Karpas-422 (cell line): ENCODE measurements at places on chromosomes 4 and X.

DNA sequence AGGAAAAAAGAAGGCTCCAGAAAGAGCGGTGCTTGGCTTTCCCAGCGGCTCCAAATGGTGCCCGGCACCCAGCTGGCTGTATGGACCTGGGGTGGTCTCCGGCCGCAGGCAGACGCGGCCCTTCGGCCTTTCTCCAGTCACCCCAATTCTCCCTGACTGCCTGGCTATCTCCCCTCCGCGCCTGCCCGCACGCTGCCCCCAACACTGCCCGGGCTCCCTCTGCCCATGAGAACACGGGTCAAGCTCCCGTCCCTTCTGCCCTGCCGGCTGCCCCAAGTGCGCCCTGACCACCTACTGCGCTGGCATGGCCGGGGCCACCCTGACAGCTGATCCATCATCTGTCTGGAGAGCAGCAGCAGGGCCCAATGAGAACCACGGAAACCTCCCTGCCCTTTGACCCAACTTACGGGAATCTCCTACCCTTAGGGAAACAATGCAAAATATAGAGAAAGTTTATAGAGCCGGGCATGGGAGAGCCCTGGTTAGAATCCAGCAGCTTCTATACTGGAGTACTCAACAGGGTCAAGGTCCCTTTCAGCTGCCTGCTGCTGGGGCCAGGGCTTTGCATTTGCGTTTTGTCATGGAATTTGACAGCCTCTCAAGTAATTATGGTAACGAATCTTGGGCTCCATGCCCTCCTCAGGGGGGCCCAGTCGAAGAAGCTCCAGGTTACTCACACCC is 1.2 kb upstream of the FAM3A start:
- DNase-seq, result no peak

DNA sequence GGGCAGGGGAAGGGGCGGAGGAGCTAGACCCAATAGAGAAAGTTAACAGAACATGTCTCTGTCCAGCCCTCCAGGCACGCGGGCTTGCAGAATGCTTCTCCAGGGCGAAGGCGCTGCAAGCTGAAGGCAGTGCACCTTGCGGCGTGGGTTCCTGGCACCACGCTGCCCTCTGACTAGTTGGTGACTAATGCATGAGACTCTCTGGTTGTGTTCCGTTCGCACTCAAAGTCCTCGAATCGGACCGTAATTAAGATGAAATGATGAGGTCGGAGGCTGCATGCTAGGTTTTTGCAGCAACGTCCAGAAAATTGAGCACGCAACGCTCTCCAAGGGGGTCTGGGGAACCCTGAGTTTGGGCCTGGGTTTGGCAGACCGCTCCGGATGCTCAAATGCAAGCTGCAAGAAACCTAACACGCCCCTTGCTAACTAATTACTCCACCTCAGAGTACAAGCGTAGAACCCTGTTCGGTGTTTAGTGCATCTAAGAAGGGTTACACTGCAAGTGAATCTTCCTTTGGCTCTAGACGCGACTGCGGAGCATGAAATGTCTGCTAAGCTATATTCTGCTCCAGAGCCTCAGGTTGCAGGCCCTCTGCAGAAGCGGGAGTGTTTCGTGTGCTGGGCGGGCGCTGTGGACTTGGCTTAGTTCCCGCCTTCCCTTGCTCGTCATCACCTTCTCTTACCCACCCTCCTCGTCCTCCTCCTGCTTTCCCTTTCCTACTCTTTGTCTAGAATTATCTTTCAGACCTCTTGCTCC is 57.1 kb upstream of the NKAP start:
- DNase-seq, result no peak

GRCh38 chr4:70203601-70204000 is 8.1 kb downstream of the ODAM start:
- no peak for DNase-seq

DNA sequence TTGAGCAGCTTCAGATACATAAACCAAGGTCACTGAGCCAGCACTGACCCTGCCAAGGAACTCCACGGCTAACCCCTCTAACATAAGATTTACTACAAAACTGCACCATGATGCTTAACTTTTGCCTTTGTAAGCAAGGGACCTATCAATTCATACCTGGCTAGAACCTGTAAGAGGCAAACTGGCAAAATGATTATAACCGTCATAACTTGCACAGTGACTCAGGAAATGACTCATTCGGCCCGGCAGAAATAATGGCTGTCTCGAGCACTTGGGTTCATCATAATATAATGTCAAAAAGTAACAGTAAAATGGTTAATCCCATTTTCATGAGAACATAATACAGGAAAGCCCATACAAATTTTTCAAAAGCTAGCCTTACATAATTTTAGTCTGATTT is 17.2 kb downstream of the RASGEF1B start:
- no peak for DNase-seq

- no peak for DNase-seq
Observed at GRCh38 chr4:99100876-99101275, 12.3 kb upstream of the ADH5 start.

GRCh38 chr4:184444215-184444952 is 30.0 kb downstream of the IRF2 start:
- DNase-seq, result no peak

DNA sequence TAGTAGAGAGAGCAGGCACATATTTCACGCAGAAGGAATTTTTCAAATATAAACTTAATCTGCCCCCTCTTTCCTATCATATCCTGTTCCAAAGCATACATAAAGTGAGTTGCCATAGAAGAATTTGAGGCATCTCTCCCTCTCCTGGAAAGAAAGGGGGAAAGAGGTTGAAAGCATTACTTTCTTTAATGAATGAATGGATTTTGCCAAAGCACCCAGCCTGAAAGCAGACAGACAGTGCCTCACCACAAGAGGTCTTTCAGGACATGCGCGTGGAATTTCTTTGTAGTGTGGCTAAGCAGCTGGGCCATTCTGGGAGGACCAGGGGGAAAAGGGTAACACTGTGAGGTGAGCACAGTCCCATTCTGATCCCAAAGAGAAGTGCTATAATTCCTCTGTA is 651.4 kb downstream of the IQCM start:
- DNase-seq, result no peak

DNA sequence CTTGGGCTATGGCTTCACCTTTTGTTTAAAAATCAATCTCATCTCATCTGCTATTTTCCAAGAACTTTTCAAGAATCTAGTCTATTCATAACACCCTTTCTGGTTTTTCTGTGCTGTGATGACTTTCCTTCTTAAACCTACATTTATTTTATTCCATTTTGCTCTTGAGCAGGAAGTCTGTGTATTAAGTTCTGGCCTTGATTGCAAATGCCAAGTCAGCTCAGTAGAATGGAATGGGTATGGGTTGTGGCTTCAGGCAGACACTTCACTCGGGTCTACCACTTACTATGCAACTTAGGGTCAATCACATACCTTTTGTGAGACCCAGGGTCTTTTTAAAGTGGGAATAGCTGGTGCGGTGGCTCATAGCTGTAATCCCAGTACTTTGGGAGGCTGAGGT is 522.3 kb downstream of the TRIML1 start:
- no peak for DNase-seq

DNA sequence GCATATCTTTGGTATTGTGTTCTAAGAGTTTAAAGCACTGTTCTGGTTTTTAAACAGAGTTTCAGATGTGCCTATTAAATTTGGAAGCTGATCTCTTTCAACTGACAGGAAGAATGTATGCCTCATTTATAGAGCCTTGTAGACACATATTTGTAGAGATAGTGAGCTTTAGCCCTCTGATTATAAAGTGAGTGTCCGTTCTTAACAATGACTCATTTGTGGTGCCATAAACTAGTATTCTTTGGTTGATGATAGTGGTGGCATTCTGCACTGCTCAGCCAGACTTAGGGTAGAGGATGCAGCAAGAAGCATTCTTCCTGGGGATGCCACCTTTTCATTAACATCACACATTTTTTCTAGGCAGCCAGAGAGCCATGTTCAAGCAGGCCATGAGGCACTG is 121.7 kb downstream of the TLL1 start:
- DNase-seq, result no peak

- no peak for DNase-seq
Observed at GRCh38 chr4:33193109-33193508, 2472.9 kb downstream of the PCDH7 start.

GRCh38 chrX:101685923-101686322 is 26.3 kb upstream of the ARMCX2 start:
- DNase-seq, result no peak

DNA sequence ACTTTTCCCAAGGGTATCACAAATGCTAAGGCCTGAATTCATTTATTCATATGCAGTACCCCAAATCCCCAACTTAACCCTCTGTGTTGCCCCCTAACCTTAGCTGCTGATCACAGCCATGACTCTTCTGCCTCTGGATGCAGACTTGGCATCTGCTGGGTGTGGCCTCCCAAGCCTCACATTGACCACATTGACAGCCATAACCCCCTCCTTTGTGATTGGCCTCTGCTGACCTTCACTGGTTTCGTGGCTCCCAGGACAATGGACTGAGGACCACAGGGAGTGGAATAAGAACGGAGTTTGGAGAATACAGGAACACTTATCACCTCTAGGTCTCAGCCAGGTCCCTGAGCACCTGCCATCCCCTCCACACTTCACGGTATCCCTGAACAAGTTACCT is 123.6 kb upstream of the CPEB2 start:
- DNase-seq, result no peak

GRCh38 chrX:36407836-36408235 is 488.3 kb downstream of the CFAP47 start:
- DNase-seq, result no peak

- no peak for DNase-seq
Observed at GRCh38 chrX:153547195-153547594, 29.8 kb downstream of the ATP2B3 start.

- DNase-seq, result no peak
Observed at GRCh38 chr4:10086506-10087120, 30.0 kb downstream of the WDR1 start.
